Islet precursor cell (in vitro differentiated cells): ENCODE measurements at places on chromosomes 16 and 17.

GRCh38 chr17:40310882-40311391, 2.0 kb downstream of the RARA start:
- no peak for DNase-seq

- no peak for DNase-seq
These were observed 8.4 kb downstream of the ZNF652 start for GRCh38 chr17:49353607-49354006.

- no peak for DNase-seq
These were observed 39.5 kb downstream of the VMP1 start for GRCh38 chr17:59746849-59747445.

DNA sequence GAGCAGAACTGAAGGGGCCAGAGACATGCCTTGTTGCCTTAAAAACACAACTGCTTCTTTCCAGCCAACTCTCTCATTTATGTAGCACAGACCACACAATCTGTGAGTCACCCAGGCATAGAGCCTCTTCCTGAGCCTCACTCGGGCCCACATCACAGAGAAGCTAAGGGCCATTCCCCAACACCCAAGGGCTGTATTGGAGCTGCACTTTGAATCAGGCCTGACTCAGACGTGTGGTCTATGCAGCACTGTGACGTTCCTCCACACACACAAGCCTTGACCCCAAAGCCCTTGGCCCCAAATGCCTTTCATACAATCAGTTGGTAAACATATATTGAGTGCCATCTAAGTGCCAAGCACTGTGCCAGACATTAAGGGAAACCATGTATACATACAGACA, 308.9 kb upstream of the DYNLRB2 start:
- DNase-seq = peak; percentile 55

GRCh38 chr17:40364121-40364861, at the start of gene GJD3:
Gene GJD3, minus strand, starts transcription at chr17:40364737. Its CDS starts 922 bp downstream, at chr17:40363815.
- DNase-seq = no peak

GRCh38 chr17:44501866-44502375, 1.3 kb downstream of the GPATCH8 start:
- DNase-seq = no peak

DNA sequence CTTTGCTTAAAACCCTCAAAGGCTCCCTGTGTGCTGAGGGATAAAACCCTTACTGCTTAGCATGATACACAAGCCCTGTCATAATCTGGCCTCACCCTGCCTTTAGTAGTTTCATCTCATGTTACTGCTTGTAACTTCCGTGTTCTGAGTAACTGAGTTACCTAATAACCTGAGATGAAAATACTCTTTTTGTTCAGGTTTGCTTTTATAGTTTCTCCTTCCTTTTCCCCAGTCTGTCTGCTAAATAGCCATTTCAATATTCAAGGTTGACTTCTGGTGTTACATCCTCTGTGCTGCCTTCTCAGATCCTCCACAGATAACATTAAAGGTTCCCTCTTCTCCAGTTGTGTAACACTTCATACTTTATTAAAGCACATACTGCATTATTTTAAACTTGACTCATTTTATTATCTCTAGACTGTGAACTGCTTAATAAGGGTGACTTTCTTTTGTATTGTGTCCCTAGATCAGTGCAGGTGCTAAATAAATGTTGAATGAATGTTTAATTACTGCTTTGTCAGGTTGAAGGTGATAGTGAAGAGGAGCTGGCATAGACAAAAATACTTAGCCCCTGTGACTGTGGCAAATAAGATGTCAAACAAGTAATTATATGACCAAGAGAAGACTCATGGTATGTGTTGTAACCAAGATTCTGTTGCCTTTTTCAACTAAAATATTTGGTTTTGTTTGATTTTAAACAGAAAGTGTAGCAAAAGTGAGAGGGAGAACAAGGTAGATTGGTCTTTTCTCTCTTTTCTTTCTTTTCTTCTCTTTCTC, 47.8 kb downstream of the NFAT5 start:
- DNase-seq = no peak

GRCh38 chr17:80283116-80283852, 22.6 kb downstream of the RNF213 start:
- DNase-seq = no peak

GRCh38 chr17:18888766-18889290, 30.9 kb downstream of the PRPSAP2 start:
- DNase-seq = no peak

DNA sequence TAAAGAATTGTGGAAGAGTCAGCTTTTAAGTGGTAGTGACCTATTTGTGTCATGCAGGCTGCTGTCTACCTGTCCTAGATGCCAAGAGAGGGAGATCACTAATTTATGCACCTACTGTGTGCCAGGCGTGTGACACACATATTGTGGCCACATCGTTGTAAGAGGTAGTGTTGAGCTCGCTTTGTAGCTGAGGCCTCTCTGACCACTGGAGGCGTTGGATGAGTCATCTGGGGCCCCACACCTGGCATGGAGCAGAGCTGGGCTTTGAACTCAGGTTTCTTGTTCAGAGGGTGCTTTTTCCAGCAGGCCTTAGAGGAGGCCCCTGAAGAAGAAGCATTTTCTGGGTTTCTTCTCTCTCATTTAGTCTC, 52.3 kb upstream of the LGALS9 start:
- DNase-seq = peak; percentile 86

DNA sequence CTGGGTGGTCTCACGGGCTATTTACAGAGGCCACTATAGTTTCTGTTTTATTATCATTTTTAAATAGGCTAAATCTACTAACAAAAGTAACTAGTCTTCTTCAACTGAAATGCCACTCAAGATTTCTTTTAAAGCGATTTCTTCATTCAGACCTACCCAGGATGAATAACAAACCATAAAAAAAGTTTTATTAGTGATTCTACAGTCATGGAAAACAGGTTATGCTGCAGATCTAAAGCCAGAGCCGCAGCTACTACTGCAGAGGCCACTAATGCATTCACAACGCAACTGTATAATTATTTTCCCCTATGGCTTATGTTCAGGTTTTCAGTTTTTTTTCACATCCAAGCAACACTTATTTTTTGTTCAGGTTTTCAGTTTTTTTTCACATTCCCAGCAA, 136.2 kb upstream of the AXIN2 start:
- no peak for DNase-seq

DNA sequence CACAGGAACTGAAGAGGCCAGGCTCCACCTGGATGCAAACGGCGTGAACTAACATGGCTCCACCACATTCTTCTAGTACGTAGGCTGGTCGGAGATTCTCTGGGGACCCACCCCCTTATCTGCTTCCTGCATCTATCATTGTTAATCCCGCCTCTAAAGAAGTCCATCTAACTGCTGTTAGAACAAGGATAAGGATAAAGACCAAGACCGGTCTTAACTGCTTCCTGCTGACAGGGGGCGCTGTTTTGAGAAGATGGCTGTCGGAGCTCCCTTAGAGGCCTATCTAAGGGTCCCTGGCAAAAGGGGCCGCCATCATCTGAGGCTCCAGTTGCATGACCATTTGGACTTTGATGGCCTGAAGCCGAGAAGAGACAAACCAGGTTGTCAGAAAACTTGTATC, 25.8 kb upstream of the TNFSF12 start:
- DNase-seq = no peak
